Hematopoietic multipotent progenitor cell treated with erythropoietin and hydrocortisone succinate and interleukin-3 and kit ligand, for 8 days (in vitro differentiated cells): ENCODE measurements at places on chromosomes 11 and 22.
A peak's percentile ranks its signal among the peaks of the same experiment; 100 is the strongest.

GRCh38 chr11:1924646-1925372 lies 5.3 kb downstream of the TNNT3 start:
- no peak for DNase-seq

DNA sequence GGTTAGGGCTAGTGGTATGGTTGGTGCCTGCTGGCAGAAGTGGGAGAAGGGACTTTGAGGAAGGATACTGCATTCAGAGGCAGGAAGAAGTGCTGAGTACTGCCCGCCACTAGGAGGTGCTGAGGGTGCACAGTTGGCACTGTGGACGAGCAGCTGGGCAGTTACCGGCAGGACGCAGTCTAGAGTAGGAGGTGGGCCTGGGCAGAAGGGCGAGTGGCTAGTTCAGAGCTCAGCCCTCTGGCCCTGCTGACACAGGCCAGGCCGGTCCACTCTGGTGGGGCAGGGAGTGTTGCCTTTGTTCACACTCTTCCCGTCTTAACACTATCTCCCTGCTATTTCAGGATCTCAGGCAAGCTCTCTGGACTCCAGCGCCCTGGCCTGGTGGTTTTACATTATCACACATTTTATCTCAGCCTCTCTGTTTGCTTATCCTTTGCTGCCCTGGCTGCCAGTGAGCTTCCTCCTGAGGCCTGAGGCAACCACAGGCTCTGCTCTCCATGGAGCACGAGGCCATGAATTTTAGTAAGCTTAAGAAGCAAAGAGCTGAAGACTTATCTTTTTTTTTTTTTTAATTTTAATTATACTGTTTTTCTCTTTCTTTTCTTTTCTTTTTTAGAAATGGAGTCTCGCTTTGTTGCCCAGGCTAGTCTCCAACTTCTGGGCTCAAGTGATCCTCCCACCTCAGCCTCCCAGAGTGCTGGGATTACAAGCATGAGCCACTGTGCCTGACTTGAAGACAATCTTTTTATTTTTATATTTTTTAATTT lies 26.9 kb downstream of the SNAP29 start:
- DNase-seq, result peak; percentile 86

- no peak for DNase-seq
These were observed 545 bp downstream of the FEN1 start for GRCh38 chr11:61793083-61793828.

DNA sequence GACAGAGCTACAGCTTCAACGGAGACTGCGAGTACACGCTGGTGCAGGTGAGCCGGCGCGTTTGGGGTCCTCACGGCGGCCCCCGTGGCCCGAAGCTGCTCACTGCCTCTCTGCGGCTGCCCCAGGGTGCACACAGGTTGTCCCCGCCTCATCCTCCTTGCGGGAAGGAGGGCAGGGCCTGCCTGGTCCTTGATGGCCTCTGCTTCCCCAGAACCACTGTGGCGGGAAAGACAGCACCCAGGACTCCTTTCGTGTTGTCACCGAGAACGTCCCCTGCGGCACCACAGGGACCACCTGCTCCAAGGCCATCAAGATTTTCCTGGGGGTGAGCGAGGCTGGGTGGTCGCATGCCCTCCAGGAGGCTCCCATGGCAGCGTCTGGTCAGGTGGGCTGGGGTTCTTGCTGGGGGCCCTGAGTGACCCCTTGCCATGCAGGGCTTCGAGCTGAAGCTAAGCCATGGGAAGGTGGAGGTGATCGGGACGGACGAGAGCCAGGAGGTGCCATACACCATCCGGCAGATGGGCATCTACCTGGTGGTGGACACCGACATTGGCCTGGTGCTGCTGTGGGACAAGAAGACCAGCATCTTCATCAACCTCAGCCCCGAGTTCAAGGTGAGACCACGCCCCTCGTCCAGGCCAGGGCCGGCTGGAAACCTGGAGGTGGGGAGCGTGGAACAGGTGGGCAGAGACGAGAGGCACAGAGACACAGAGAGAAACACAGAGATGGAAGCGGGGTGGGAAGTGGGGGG lies 19.4 kb downstream of the MUC5AC start:
- DNase-seq, result no peak

- peak; percentile 32 for DNase-seq
These were observed 70.5 kb upstream of the TNRC6B start for GRCh38 chr22:40107244-40107643.

DNA sequence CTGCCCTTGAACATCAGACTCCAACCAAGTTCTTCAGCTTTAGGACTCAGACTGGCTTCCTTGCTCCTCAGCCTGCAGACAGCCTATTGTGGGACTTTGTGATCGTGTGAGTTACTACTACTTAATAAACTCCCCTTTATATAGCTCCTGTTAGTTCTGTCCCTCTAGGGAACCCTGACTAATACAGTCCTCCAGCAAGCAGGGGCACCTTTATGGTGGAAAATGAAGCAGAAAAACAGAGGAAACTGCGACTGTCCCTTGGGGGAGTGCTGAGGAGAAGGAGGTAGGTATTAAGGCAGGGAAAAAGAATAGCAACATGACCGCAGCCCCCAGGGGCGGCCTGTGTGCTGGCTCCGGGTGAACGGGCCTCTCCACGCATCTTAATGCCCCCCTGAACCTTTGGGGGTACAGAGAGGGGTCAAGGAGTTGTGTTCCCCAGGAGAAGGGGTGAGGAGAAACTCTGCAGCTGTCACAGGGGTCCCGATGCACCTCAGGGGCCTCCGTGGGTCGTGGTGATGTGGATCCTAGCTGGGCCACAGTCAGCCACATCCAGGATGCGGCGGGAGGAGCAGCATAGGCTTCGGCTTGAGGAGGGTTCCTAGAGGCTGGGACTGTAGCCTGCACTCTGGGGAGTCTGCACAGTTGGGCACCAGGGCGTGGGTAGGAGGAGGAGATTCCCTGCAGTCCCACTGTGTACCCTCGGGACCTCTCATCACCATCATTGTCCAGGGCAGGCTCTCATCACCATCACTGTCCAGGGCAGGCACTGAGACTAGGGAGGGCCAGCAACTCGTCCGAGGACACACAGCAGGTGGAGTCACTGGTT lies 34.3 kb downstream of the SHISAL1 start:
- no peak for DNase-seq

GRCh38 chr11:1238767-1239595 lies 16.1 kb downstream of the MUC5B start:
- DNase-seq, result no peak

DNA sequence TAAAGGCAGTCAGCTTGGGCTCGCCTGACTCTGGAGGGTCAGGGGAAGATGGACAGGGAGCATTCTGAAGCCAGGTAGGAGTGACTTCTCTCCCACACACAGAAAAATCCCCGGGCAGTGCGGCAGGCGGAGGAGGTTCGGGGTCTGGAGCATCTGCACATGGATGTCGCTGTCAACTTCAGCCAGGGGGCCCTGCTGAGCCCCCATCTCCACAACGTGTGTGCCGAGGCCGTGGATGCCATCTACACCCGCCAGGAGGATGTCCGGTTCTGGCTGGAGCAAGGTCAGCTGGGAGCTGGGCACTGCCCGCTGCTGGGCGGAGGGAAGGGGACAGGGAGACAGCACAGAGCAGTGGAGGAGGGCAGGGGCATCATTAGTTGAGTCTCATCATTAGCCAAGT lies 13.2 kb upstream of the POU2F3 start:
- DNase-seq, result no peak

- no peak for DNase-seq
These were observed 47.7 kb downstream of the DNAJC24 start for GRCh38 chr11:31417357-31417756.

DNA sequence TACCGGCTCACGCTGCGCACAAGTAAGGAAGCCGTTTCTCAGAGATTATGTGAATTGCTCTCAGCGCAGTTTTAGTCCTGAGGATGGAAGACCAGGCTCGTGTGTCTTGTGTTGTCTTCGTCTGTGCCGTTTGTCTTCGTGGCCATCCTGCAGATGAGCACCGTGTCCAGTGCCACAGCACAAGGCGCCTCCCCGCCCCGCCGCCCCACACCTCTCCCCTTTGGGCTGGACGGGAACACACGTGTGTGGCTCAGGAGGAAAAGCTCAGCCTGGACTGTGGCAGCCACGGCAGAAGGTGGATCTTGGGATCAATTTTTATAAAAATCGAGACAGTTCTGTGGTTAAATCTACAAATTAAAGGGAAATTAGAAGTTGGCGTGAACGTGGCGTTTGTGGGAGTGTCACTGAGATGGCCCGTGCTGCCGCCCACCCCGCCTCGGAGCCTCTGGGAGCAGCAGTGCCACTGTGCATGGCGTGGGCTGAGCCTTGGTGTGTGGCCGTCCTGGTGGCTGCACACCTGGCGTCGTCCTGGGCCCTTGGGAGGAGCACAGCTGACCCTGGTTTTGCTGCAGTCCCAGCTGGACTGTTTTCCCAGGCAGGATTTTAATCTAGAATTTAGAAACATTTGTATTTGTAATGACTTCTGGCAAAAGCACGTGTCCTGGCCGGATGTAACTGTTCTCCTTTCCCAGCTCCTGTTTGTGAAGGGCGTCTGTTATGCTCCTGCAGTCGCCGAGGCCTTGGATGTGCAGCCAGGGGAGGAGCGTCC lies 25.8 kb downstream of the MUC6 start:
- no peak for DNase-seq

- no peak for DNase-seq
These were observed 23.8 kb downstream of the KCNQ1 start for GRCh38 chr11:2468363-2469235.

DNA sequence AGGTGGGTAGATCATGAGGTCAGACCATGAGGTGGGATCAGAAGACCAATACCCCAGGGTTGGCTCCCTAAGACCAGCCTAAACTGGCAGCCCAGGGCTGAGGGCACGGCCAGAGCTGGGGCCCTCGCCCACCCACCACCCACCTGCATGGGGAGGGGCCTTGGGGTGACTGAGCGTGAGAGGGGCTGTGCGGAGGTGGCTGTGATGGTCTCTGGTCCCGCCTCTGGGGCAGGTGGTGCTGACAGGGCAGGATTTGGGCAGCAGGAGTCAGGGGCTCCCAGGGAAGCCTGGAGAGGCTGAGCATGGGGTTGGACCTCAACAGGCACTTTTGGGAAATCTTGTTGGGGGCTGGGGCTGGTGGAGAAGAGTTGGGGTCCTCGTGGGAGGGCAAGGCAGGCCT lies 39.8 kb upstream of the MUC5AC start:
- no peak for DNase-seq

GRCh38 chr11:35905646-35906276 lies 38.1 kb upstream of the LDLRAD3 start:
- no peak for DNase-seq

- no peak for DNase-seq
These were observed 5.5 kb downstream of the MFNG start for GRCh38 chr22:37480387-37481346.

GRCh38 chr11:62688491-62688890 lies 839 bp downstream of the LRRN4CL start:
- no peak for DNase-seq

DNA sequence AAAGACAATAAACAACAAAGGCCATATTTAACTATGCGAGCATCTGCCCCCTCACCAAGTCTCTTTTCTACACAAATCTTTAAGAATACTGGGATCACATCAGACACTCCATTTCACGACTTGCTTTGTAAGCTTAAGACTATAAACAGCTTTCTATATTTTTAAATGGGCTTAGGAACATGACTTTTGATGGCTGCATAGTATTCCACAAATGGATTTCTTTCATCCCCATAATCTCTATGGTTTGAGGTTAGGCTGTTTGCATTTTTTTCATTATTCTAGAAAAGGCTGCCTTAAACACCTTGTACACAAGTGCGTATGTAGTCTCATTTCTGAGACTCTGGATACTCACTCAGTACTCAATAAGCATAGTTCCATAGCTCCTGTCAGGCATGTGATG lies 52.8 kb downstream of the DGCR2 start:
- DNase-seq, result no peak

GRCh38 chr11:88169881-88170280 lies 5.4 kb downstream of the RAB38 start:
- no peak for DNase-seq

- peak; percentile 17 for DNase-seq
These were observed at the start of gene TSKU for GRCh38 chr11:76783294-76783895. Gene TSKU, plus strand, starts transcription at chr11:76783356. Its CDS starts 12,261 bp downstream, at chr11:76795617.

GRCh38 chr11:102360681-102361080 lies 13.7 kb downstream of the BIRC2 start:
- no peak for DNase-seq

DNA sequence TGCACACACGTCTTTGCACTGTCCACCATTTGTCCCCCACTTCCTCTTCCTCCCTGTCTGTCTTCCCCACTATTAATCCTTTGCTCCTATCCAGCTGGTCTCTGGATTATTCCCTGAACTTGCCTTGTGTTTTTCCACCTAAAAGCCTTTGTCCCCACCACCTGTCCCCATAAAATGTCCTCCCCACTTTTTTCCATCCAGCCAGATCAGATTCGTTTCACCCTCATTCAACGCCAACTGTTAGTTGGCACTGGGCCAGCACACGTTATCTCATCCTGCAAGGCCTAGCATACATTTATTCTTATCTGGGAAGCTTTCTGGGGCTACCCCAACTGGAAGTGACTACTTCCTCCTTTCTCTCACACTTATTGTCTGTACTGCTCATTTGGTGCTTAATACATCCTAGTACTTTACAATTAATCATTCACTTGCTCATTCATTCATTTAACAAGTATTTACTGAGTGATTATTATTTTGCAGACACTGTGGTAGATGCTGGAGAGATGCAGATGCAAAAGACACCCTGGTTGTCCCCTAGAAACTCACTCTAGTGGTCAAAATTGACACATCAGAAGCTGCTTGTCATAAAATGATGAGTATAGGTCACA lies 96.2 kb downstream of the RASSF10 start:
- DNase-seq, result peak; percentile 94

DNA sequence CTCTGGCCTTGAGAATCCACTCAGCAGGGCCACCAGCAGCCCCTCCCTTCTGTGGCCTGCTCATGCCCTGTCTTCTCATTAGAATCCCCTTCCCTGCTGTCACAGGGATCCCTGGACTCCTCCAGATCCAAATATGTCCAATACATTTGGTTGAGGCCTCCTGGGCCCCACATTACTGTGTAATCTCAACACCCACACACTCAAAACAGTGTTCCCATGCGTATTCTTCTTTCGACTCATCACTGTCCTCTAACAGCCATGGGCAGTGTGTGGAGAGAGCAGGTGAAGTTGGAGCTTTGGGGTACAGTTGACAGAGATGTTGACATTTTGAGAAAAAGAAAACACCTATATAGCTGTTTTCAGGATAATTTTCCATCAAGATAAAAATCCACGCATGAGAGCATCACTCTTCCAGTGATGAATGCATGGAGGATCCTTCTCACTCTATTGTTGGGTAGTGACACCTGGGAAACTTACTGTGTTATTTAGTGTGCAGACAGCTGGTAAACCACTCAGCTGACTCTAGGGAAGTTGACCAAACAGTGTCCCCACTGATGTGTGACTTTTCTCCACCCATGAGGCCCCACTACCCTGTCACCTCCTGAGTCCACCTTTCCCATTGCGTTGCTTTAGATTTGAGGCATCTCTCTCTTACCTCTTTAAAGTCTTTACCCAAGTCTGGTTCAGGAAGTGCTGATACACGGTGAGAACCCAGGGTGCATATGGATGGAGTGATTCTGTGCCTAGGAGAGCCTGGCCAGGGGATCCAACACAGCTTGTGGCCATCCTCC lies 28.7 kb upstream of the VPREB1 start:
- no peak for DNase-seq

- no peak for DNase-seq
These were observed 156.8 kb upstream of the CARD18 start for GRCh38 chr11:105296386-105296785.
